ENCODE measurements at places on chromosomes 2 and 18.

GRCh38 chr2:40448476-40449079 lies 3.3 kb downstream of the SLC8A1 start:
- DNase-seq, result peak; percentile 51

- no peak for DNase-seq
Observed at GRCh38 chr18:51753365-51754057, 556.0 kb upstream of the MEX3C start.

- no peak for DNase-seq
Observed at GRCh38 chr2:19894134-19894792, 7.5 kb downstream of the TTC32 start.

- DNase-seq, result peak; percentile 10
Observed at GRCh38 chr2:58436872-58437271, 195.7 kb upstream of the FANCL start.

DNA sequence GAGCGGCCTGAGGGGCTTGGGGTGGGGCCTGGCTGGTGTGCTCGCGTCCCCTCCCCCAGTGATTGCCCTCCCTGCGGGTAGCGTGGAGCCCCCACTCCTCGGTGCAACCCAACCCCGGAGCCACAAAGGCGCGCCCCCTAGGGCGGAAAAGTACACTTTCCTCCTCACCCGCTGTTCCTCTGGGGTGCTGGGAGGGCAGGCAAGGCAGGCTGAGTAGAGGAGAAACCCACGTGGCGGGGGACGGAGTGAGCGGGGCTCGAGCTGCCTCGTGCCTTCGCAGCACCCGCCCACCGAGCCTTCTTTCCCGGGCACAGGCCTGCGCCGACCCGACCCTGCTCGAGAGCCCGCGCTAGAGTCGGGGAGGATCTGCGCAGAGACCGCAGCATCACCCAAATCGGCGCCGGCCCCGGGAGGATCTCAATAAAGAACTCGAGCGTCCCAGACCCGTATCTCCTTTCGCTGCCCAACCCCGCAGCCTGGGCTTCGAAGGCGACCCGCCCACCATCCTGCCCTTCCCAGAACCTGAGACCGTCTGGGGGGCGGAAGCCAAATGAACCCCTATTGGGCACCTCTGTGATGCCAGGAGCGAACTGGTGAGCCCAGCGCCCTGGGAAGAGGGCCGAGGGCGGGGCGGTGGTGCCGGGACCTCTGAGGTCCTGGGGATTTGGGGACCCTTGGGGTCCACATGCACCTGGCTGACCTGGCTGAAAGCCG lies 1.5 kb downstream of the UCN start:
- DNase-seq, result no peak

DNA sequence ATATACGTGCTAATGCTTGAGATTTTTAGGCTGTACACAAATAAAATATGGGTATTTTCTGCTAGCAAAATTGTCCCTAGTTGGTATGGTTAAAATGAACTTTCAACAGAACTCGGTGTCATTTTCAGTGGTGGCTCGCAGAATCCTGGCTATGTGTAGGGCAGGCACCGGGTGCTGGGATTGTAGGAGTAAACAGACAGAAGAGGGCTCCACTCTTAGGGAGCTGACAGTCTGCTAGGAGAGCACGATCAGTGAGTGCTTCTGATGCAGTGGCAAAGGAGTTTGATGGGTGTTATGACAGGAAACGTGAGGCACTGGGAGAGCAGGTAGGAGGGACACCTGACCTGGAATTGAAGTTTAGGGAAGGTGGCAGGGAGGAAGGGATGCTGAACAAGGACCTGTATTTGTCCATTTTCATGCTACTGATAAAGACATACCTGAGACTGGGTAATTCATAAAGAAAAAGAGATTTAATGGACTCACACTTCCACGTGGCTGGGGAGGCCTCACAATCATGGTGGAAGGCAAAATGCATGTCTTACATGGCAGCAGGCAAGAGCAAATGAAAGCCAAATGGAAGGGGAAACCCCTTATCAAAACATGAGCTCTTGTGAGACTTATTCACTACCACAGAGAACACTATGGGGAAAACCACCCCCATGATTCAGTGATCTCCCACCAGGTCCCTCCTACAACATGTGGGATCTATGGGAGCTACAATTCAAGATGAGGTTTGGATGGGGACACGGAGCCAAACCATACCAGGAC lies 105.4 kb upstream of the LCLAT1 start:
- no peak for DNase-seq

GRCh38 chr2:201908901-201909300 lies 102.6 kb downstream of the CDK15 start:
- DNase-seq, result peak; percentile 57

GRCh38 chr2:109508556-109508955 lies 105.2 kb downstream of the SEPTIN10 start:
- no peak for DNase-seq

DNA sequence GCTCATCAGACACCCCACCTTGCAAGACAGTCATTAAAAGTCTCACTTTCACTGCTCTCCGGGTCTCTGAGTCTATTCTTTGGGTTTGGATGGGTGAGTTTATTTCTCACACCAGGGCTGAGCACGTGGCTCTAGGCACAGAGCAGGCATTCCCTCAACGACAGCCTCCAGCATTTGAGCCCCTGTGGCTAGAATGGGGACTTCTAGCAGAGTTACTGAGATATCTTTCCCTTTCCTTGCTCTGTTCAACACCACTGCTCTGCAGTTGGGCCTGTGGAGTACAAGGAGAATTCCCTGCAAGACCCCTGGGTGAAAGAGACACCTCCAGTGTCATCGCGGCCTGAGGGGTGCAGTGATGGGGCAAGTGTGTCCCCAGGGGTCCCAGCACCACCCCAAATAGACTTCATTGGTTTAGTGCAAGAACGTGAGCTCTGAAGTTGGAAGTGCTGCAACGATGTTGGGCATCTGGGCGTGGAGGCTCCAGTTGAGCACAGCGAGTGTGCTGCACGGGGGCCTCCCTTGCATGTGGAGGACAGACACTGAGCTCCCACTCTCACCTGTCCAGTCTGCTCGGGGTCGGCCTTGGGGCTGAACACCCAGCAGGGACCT lies 184.1 kb upstream of the HS6ST1 start:
- DNase-seq, result no peak

GRCh38 chr2:136920652-136921333 lies 155.4 kb downstream of the THSD7B start:
- DNase-seq, result no peak

DNA sequence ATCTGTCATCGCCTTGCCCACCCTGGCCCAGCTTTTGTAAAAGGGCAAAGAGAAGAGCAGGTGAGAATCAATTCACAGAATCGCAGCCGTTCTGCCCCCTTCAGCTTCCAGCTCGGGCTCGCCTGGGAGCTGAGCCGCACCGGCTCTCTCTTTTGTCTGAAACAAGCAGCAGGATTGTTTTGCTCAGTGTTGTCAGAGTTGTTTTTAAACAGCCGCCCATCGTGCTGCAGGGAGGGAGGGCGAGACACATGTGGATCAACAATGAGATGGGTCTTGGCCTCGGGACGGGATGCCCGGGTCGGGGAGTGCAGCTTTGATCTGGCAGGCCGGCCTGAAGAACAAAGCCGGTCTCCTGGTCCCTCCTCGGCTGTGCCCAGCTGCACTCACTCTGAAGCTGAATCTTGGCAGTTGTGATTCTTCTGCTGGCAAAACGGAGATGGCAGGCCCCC lies 39.7 kb upstream of the HDAC4 start:
- no peak for DNase-seq

DNA sequence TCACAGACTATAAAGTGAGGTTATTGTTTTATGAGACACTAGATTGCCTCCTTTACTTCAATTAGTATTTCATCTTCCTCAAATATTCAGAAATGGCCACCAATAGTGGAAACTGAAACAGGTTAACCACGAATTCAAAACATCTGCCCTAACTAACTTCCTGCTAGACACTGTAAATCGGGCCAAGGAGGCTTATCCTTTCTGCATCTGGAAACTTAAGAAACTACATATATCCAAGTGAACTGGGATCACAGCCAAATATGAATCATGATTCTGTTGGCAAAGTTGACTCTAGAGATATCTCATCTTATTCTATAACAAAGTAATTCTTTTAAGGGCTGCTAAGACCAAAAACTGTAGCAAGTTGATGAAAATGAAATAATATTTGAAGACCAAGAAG lies 136.6 kb upstream of the ZC3H15 start:
- peak; percentile 76 for DNase-seq

GRCh38 chr18:49067071-49067470 lies 116.3 kb upstream of the SMAD7 start:
- DNase-seq, result no peak

- DNase-seq, result no peak
Observed at GRCh38 chr2:170054997-170055396, 123.0 kb upstream of the MYO3B start.

- no peak for DNase-seq
Observed at GRCh38 chr2:138012968-138013367, 48.7 kb downstream of the HNMT start.

- DNase-seq, result no peak
Observed at GRCh38 chr2:156190517-156190916, 142.0 kb downstream of the NR4A2 start.

- no peak for DNase-seq
Observed at GRCh38 chr2:129400826-129401225, 578.6 kb upstream of the RAB6C start.

GRCh38 chr2:26462511-26463243 lies 15.2 kb downstream of the OTOF start:
- DNase-seq, result peak; percentile 69

- peak; percentile 74 for DNase-seq
Observed at GRCh38 chr2:107263628-107264027, 377.7 kb upstream of the ST6GAL2 start.

GRCh38 chr2:31384771-31385276 lies 29.7 kb downstream of the XDH start:
- peak; percentile 95 for DNase-seq

DNA sequence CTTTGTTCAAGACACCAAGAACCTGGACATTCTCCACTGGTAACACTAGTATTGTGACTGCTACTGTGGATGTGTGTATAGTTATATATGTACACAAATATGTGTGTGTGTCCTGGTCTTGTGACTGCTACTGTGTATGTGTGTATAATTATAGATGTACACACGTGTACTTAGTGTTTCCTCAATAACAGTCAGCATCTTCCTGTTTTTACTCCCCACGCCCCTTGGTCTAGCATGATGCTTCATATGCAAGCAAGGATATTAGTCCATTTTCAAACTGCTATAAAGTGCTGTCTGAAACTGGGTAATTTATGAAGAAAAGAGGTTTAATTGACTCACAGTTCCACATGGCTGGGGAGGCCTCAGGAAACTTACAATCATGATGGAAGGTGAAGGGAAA lies 802.7 kb downstream of the RNF144A start:
- no peak for DNase-seq

GRCh38 chr2:84055816-84056215 lies 403.3 kb downstream of the SUCLG1 start:
- DNase-seq, result no peak

Measured in fibroblast of skin of right quadriceps (primary cell).